ENCODE measurements at places on chromosomes 11 and 22.

GRCh38 chr22:32080904-32081303, 37.8 kb downstream of the SLC5A1 start:
- H3K4me1 ChIP-seq, result no peaks in the 10 kb centered on the region
- no peaks in the 10 kb centered on the region for H3K36me3 ChIP-seq
- DNase-seq, result peak; percentile 45
- no peak overlapping the region for H3K4me3 ChIP-seq

DNA sequence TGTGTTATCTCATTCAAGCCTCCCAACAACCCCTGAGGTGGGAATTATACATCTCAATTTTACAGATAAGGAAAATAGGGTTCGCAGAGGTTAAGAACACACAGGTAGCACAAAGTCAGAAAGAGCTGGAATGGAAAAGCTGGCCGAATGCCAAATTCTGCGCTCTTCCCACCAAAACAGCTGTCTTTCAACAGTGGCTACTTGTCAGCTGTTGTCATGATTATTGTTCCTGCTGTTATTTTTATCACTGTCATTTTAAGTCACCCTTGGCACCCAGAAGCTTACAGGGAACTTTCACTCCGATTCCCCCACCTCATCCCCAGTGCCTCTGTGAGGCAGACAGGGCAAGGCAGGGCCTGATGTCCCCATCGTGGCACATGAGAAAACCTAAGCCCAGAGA, 74.5 kb upstream of the CSNK2A3 start:
- no peak overlapping the region for H3K27ac ChIP-seq
- H3K36me3 ChIP-seq, result no peaks in the 10 kb centered on the region
- DNase-seq, result no peak
- no peaks in the 10 kb centered on the region for H3K4me1 ChIP-seq
- H3K27me3 ChIP-seq, result no peaks in the 10 kb centered on the region
- H3K4me3 ChIP-seq, result no peak overlapping the region

DNA sequence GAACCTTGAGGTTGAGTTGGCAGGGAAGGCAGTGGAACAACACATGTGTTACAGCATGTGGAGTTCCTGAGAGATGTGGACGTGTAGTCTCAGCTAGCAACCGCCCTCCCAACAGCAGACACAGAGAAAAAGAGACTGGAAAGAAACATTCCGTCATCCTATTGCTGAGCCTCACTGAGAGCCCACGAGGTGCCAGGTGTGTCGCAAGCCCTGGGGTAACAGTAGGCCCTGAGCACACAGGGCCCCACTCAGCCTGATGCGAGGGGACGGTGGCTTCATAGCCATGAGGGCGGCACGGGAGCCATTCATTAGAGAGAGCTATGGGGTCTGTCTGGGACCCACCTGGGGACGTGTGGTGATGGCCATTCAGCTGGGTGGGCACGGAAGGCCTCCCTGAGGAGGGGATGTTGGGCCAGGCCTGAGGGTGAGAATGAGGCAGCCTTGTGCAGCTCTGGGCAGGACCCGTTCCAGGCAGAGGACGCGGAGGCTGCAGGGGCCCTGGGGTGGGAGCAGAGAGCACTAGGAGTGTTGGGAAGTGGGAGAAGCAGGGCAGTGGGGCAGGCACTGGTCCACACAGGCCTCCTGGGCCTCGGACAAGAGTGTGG, 26.2 kb downstream of the MPPED1 start:
- H3K4me1 ChIP-seq, result no peaks in the 10 kb centered on the region
- H3K27me3 ChIP-seq, result no peaks in the 10 kb centered on the region
- H3K36me3 ChIP-seq, result no peaks in the 10 kb centered on the region
- H3K27ac ChIP-seq, result no peak overlapping the region
- DNase-seq, result no peak

DNA sequence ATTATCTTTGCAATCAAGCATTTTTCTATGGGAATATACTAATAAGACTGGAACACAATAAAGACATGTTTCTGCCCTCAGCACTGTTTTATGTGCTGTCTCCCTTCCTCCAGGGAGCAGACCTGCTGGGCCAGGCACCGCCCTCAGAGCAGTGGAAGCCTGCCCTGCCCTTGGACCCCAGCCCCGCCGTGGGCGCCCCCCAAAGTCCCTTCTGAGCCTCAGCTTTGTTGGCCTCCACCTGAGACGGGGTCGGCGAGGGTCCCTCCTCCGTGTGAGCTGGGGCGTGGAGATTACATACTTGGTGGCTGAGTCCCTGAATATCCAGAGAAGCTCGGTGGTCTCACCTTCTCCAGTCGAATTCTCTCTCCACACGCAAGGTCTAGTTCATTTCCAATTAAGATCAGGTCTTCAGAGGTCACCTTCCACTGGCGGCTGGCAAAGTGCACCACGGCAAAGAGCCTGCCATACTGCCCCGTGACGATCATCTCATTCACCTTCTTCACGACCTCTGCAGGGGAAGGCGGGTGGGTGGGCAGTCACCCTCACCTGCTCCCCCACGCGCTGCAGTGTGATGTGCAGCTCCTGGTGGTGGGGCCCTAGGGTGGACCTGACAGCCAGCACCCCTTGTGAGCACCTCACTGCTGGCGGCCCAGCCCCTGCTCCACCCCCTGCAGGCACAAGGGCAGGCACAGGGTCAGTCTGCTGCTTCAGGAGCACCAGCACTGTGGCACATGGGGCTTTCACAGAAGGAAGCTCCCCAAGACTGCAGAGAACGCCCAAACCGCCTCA, 7.3 kb downstream of the MRPL21 start:
- no peak overlapping the region for H3K27ac ChIP-seq
- peaks cover 48% of the 10 kb centered on the region for H3K36me3 ChIP-seq
- no peak for DNase-seq

DNA sequence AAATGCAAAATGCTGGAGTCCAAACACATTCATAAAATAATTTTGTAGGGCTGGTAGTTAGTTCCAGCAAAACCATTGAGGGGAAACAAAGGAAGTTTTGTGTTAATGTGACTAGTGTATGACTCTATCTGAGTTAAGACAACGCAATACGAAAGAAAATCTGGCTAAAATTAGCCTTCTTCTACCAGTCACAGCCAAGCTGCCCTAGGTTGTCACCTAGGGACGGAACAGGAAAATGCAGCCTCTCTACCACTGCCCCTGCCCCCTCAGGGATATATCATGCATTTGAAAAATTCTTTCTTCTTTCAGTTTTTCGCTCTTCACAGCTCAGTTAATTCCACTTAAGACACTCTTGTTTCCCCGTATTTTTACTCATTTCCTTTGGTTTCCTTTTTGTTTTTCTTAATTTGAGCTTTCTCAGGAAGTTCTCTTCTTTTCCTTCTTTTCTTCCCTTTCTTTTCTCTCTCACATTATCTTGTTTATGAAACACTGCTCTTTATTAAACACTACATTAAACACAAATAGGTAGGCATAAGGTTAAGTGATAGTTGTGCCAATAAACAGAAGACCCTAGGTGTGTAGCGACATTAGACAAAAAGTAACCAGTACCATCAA, 30.6 kb downstream of the KIRREL3 start:
- H3K4me3 ChIP-seq, result no peak overlapping the region
- DNase-seq, result no peak
- no peaks in the 10 kb centered on the region for H3K36me3 ChIP-seq
- peaks cover 4% of the 10 kb centered on the region for H3K27me3 ChIP-seq

DNA sequence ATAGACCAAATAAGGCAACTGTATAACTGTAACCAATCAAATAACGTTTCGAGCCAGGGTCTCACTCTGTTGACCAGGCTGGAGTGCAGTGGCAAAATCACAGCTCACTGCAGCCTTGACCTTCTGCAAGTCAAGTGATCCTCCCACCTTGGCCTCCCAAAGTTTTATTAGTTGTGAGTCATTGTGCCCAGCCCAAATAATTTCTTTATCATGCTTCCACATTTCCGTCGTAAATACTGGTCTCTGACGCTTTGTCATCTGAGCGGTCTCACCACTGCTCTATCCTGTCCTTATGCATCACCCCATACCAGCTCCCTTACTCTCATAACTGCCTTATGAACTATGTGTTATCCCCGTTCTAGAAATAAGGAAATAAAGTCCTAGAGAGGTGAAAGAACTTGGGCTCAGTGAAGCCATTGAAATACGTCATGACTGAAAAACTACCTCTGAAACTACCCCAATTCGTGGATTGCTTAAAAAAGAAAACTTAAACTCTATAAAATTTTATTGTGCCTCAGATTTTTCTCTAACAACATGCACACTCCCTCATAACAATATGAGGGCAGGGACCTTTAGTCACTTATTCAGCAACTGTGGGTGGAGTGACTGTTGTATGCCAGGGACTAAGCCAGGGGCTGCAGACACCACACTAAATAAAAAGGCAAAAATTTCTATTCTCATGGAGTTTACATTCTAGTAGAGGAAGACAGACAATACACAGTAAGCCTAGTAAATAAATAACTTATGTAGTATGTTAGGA, 15.8 kb upstream of the RTN4RL2 start:
- DNase-seq, result no peak
- H3K27ac ChIP-seq, result no peak overlapping the region

DNA sequence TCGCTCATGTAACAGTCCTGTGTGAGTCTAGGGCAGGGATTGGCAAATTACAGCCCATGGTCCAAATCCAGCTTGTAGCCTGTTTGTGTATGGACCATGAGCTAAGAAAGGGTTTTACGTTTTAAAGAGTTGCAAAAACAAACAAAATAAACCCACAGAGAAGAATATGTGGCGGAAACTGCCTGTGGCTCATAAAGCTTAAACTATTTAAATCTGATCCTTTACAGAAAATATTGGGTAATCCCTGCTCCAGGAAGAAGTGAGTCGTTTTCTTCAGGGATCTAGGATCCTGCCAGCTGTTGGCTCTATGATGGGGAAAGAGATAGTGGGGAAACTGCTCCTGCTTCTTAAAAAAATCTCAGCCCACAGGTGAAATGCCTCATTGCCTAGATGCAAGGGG, 3.4 kb upstream of the OR6Q1 start:
- no peak overlapping the region for H3K4me3 ChIP-seq
- H3K27me3 ChIP-seq, result no peaks in the 10 kb centered on the region
- DNase-seq, result no peak
- no peaks in the 10 kb centered on the region for H3K36me3 ChIP-seq

- peaks cover 55% of the 10 kb centered on the region for H3K4me1 ChIP-seq
- H3K27me3 ChIP-seq, result no peaks in the 10 kb centered on the region
- no peaks in the 10 kb centered on the region for H3K36me3 ChIP-seq
- DNase-seq, result peak; percentile 56
These were observed at the start of gene GRAP2 for GRCh38 chr22:39900306-39901227. GRAP2 (plus strand) TSS chr22:39901084; CDS start chr22:39947107, 46,023 bp downstream.

- H3K27ac ChIP-seq, result no peak overlapping the region
- H3K4me3 ChIP-seq, result no peak overlapping the region
- no peaks in the 10 kb centered on the region for H3K27me3 ChIP-seq
- no peaks in the 10 kb centered on the region for H3K4me1 ChIP-seq
- peaks cover 10% of the 10 kb centered on the region for H3K36me3 ChIP-seq
These were observed 13.6 kb downstream of the C2CD3 start for GRCh38 chr11:74157169-74157568.

DNA sequence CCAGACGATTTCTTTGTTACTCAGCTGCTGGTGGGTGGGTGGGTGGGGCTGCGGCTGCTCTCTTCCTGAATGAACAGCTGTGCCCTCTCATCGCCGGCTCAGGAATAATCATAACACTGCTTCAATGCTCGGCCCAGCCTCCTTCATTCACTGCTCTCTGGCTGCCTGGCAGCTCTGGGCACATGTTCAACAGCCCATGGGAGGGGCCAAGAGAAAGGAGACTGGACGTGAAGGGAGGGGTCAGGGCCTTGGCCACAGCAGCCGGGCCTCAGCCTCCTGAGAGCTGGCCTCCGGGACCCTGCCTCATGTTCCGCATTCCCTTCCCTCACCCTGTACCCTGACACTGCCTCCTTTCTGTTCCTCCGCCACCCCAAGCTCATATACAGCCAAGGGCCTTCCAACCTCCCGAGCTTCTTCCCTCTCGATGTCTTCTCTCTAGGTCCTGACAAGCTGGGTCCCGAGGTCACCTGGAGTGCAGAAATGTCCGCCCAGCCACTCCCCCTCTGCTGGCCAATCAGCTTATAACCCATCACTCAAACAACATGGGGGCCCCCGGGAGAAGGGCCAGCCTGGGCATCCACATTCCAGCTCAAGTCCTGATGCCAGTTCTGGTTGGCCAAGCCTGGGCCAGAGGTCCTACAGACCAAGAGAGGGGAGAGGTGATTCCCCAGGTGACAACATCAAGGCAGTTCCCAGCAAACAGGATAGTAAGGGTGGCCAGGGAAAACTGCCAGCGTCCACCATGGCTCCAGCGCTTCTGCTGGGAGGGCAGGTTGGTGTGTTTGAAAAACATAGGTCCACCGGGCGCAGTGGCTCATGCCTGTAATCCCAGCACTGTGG, 3.2 kb upstream of the CSDC2 start:
- H3K27me3 ChIP-seq, result peaks cover 13% of the 10 kb centered on the region
- H3K27ac ChIP-seq, result no peak overlapping the region
- no peaks in the 10 kb centered on the region for H3K36me3 ChIP-seq
- no peak for DNase-seq
- no peak overlapping the region for H3K4me3 ChIP-seq

- no peak overlapping the region for H3K4me3 ChIP-seq
- H3K36me3 ChIP-seq, result no peaks in the 10 kb centered on the region
- no peaks in the 10 kb centered on the region for H3K27me3 ChIP-seq
- no peaks in the 10 kb centered on the region for H3K4me1 ChIP-seq
- H3K27ac ChIP-seq, result no peak overlapping the region
- no peak for DNase-seq
These were observed 46.1 kb downstream of the GDPD5 start for GRCh38 chr11:75479597-75480145.

DNA sequence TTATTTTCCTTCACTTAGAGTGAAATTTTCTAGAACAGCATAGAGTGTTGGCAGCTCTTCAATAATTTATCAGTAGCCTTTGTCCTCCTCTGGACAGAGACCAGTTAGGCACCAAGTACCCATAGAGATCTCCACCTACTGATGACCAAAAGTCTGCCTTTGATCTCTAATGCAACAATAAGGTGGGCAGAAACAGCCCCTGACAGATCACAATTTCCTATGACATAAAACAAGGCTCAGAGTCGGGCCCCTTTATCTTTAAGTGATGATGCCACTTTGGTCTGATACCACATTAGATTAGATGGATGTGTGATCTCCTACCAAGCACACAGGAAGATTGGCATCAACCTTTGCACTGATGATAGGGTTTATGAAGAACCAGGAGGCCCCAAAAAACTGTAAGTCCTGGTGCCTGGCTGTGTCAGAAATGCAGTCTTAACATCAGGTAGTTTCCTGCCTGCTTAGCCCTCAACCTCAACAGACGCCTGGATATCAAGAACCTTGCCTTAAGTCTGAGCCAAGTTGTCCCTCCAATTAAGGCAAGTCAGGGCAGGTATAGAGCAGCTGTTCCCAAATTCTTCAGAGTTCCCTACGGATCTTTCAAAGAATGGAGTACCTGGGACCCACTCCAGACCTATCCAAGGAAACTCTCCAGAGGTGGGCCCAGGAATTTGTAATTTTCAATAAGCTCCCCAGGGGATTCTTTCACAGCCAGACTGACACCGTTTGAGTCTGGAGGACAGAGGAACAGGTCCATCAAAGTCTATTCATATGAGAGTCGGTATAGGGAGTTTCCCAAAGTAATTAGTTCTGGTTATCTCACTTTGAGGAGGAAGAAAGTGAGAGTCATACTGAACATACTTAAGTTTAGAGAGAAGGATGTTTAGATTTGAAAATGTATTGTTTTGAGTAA, 30.6 kb upstream of the TMPRSS4 start:
- H3K4me3 ChIP-seq, result no peak overlapping the region
- H3K4me1 ChIP-seq, result peaks cover 15% of the 10 kb centered on the region
